ENCODE measurements at places on chromosomes 11 and 22.

DNA sequence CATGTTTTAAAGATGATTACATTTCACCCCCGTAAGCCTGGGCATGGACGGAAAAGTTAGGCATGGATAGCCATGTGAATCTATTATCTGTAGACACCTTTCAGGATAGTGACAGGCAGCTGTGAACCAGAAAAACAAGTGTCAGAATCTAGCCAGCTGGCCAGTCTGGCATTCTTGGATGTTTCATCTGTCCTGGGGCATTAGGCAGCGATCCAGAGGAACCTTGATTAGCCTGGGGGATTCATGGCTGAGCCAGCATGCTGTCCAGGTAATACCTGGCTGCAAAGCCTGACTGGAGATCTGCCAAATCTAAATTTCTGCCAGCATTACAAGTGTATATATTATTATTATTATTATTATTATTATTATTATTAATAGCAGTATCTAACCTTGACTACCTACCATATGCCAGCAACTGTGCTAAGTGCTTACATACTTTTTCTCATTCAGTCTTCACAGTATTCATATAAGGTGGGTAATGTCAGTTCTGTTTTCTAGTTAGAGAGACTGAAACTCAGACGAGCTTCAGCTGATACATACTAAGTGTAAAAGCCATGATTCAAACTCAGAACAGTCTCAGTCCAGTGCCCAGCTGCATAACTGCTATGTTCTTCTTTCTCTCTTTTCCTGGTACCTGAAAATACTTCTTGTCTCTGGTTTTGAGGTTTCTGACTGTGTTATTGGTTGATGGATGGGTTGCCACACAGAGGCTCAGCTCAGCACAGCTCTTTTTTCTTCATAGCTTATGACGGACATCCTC lies 12.8 kb downstream of the BMAL1 start:
- DNase-seq: no peak

GRCh38 chr11:108008656-108009496 lies at the start of gene CUL5:
TSS of gene CUL5 (plus strand) at chr11:108008898. CDS start at chr11:108009349, 451 bp downstream.
- DNase-seq: peak; percentile 95

DNA sequence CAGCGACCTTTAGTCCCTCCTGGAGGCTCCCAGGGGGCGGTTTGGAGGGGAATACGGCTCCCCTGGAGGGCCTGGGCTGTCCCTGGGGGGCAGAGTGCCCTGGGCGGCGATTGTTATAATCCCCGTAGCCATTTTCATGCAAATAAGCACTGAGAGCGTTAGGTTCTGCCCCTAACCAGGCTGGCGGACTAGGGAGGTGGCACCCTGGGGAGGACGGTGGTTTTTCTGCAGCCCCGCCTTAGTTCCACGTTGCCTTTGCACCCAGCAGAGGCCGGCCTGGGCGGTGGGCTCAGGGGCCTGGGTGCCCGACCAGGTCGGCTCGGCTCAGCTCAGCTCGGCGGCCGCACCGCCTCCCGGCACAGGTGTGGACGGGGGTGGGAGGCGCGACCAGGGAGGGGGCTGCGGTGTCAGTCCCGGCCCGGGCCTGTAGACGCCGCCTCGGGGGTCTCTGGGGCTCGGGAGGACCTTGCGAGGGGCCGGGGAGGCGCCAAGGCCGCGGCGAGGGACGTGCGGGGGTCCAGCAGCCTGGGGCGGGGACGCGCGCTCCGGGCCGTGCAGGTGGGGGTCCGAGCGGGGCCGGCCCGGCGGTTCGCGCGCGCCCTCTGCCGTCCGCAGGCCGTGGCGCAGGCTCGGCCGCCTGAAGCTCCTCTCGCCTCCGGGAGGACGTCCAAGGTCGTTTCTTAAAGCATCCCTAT lies 2.3 kb upstream of the DUSP8 start:
- peak; percentile 74 for DNase-seq

GRCh38 chr11:13277768-13278608 lies at the start of gene BMAL1:
TSS of gene BMAL1 (plus strand) at chr11:13277790. CDS start at chr11:13354309, 76,519 bp downstream.
- peak; percentile 70 for DNase-seq

Measured in activated CD4-positive, alpha-beta T cell treated with anti-CD3 and anti-CD28 coated beads for 36 hours (primary cell).